ENCODE measurements at places on chromosomes 5 and 9.

DNA sequence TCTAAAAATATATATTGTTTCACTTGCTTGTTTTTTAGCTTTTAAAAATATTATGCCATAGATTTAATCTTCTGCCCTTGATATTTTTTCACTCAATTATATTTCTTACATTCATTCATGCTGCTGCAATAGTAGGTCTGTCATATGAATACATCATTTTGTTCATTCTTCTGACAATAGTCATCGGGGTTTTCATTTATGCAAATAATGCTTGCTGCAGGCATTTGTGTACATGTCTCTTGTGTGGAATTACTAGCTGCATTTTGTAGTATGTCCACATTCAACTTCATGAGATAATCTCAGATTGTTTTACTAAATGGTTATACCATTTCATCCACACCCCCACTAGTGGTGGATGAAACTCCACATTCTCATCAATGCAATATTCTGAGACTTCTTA lies 5.3 kb upstream of the PLPP1 start:
- peak overlapping the region; percentile 95 for H3K27ac ChIP-seq
- H3K27me3 ChIP-seq = no peaks in the 10 kb centered on the region
- DNase-seq = no peak
- no peak overlapping the region for H3K4me3 ChIP-seq

GRCh38 chr5:128121651-128122050 lies 38.1 kb downstream of the SLC12A2 start:
- no peaks in the 10 kb centered on the region for H3K4me1 ChIP-seq
- no peak for DNase-seq
- no peak overlapping the region for H3K4me3 ChIP-seq
- no peaks in the 10 kb centered on the region for H3K27me3 ChIP-seq

- no peak overlapping the region for H3K4me3 ChIP-seq
- H3K4me1 ChIP-seq = peaks cover 5% of the 10 kb centered on the region
- no peaks in the 10 kb centered on the region for H3K36me3 ChIP-seq
Observed at GRCh38 chr9:123401879-123402513, 46.0 kb downstream of the CRB2 start.

GRCh38 chr5:179904463-179905160 lies 3.1 kb downstream of the TBC1D9B start:
- no peaks in the 10 kb centered on the region for H3K27me3 ChIP-seq
- peaks cover 21% of the 10 kb centered on the region for H3K36me3 ChIP-seq
- no peak overlapping the region for H3K4me3 ChIP-seq
- no peak overlapping the region for H3K27ac ChIP-seq
- no peak for DNase-seq

DNA sequence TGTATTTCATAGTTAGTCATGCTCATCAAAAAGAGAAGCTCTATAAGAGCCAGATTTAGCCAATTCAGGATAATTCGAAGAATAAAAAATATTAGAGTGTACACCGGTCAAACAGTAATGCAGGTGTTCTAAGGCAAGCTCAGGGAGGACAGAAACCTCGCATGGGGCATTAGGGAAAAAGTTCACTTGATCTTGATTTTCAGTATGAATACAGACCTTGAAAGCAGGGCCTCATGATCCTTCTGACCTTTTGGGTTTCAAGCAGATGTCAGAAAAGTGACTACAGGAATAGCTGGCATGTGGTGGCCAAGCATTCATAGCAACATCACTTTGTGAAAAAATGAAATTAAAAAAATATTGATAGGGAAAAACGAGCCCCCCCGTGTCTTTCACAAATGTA lies 394.9 kb downstream of the KIF4B start:
- no peak overlapping the region for H3K27ac ChIP-seq
- no peaks in the 10 kb centered on the region for H3K27me3 ChIP-seq
- DNase-seq = no peak
- H3K36me3 ChIP-seq = no peaks in the 10 kb centered on the region

DNA sequence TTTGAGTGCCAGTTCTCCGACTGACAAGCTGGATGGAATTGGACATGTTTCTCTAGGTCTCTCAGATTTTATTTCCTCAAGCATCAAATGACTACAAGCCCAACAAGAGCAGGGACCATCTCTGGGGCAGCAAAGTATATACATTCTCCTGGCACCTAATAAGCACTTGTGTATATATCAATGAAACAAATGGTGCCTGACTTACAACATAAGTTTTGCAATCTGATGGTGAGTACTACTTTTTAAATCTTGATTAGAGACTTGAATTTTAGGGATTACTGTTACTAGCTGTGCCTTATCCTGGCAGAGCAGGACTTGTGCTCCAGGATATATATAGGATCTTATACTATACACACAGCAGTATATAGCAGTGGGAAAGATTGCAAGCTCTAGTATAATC lies 8.8 kb upstream of the ABLIM3 start:
- no peak overlapping the region for H3K27ac ChIP-seq
- H3K27me3 ChIP-seq = peaks cover 27% of the 10 kb centered on the region
- no peaks in the 10 kb centered on the region for H3K4me1 ChIP-seq
- H3K4me3 ChIP-seq = no peak overlapping the region

DNA sequence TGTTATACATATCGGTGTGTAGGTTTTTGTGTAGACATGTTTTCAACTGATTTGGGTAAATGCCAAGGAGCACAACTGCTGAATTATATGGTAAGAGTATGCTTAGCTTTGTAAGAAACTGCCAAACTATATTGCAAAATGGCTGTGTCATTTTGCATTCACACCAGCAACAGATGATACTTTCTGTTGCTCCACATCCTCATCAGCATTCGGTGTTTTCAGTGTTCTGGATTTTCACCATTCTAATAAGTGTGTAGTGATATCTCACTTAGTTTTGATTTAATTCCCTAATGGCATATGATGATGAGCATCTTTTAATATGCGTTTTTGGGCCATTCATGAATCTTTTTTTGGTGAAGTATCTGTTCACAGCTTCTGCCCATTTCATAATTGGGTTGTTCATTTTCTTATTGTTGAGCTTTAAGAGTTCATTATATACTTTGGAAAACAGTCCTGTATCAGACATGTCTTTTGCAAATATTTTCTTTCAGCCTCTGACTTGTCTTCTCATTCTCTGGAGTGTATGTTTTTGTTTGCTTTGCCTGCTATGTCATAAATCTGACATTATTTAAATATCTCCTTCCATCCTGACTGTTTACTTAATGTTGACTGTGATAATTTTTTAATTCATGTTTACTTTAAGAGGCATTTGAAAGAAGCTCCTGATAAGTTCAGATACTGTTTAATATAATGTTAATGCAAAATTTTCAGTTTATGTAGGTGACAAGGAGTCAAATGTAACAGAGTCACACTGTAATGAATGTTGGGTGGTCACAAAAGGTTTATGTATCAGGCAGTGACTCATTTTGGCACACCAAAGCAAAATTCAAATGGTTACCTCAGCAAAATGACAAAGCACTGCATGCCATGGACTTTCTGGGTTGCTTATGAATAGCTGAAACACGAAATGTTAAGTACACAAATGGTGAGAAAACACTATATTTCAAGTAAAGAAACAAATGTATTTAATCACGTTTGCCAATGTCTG lies 181.1 kb upstream of the DAB2 start:
- H3K27ac ChIP-seq = no peak overlapping the region
- H3K27me3 ChIP-seq = peaks cover 14% of the 10 kb centered on the region
- no peak for DNase-seq
- H3K4me1 ChIP-seq = no peaks in the 10 kb centered on the region
- no peak overlapping the region for H3K4me3 ChIP-seq
- H3K36me3 ChIP-seq = no peaks in the 10 kb centered on the region

DNA sequence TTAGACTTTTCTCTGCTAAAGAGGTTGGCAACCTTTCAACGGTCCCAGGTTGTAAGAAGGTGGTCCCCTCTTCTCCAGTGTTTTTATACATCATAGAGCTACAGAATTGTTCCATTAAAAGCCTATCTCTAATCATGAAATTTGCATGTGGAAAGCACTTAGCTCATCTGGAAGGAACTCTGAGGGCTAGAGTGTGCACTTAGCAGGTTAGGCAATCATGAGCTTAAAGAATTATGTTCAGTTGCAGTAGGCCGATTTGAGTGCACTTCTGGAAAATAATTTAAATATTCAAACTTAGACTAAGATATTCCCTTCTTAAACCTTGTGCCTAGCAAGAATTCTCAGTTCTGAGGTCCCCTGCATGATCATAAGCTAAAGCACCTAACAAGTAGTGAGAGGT lies 468.7 kb downstream of the SPATA31D1 start:
- H3K36me3 ChIP-seq = no peaks in the 10 kb centered on the region
- H3K4me3 ChIP-seq = no peak overlapping the region
- no peaks in the 10 kb centered on the region for H3K27me3 ChIP-seq
- no peak overlapping the region for H3K27ac ChIP-seq
- H3K4me1 ChIP-seq = no peaks in the 10 kb centered on the region

DNA sequence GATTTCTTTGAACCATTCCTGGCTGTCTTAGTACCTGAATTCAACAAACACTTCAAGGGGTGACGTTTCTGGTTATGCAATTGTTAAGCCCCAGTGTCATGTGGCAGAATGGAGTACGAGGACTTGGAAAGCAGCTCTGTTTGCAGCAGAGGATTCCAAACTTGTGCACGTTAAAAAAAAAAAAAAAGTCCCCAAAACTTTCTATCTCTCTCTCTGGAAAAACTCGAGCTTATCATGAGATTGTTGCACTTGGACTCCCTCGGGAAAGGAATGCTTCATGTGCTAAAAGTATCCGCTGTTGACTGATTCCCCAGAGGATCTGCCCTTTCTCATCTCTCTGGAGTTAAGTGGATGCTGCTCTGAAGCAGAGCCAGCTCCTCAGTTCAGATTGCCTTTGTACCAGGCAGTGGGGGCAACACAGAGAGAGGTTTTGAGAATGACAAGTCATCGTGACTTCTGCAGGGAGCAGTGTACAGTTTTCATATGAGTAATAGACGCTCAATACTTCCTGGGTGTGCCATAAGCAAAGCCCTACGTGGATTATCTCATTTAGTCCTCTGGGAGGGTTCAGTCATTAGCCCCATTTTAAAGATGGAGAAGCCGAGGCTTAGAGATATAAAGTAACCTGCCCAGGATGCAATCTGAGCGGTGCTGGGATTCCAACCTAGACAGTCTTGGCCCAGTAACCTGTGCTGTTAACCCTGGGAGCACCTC lies 28.1 kb downstream of the TMOD1 start:
- no peak overlapping the region for H3K4me3 ChIP-seq
- no peak for DNase-seq
- no peak overlapping the region for H3K27ac ChIP-seq
- no peaks in the 10 kb centered on the region for H3K4me1 ChIP-seq

- DNase-seq = no peak
- H3K27me3 ChIP-seq = no peaks in the 10 kb centered on the region
- H3K36me3 ChIP-seq = no peaks in the 10 kb centered on the region
- H3K4me3 ChIP-seq = no peak overlapping the region
- H3K27ac ChIP-seq = no peak overlapping the region
Observed at GRCh38 chr9:13688990-13689600, 409.6 kb upstream of the MPDZ start.

DNA sequence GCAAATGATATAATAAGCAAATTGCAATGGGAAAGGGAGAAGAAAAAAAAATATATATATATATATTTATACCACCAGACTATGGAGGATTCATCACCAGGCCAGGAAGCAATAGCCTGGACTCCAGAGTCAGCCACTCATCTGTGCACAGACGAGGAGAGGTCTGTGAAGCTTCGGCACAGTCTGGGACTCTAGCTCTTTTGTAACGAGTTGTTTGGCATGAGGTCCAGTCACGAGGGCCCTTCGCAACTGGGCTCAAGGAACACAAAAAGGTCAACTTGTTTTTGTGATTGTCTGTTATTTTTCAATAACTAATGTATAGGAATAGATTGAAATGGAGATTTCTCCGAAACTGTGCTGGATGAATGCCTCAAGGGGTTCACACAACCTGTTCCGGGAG lies 14.7 kb upstream of the FGF1 start:
- no peak for DNase-seq
- H3K4me3 ChIP-seq = no peak overlapping the region
- peaks cover 29% of the 10 kb centered on the region for H3K27me3 ChIP-seq
- no peaks in the 10 kb centered on the region for H3K4me1 ChIP-seq
- no peak overlapping the region for H3K27ac ChIP-seq
- no peaks in the 10 kb centered on the region for H3K36me3 ChIP-seq

- DNase-seq = no peak
- no peak overlapping the region for H3K27ac ChIP-seq
- no peaks in the 10 kb centered on the region for H3K4me1 ChIP-seq
- no peaks in the 10 kb centered on the region for H3K36me3 ChIP-seq
- H3K27me3 ChIP-seq = peaks cover 15% of the 10 kb centered on the region
- no peak overlapping the region for H3K4me3 ChIP-seq
Observed at GRCh38 chr5:133205204-133205603, 153.4 kb downstream of the HSPA4 start.

DNA sequence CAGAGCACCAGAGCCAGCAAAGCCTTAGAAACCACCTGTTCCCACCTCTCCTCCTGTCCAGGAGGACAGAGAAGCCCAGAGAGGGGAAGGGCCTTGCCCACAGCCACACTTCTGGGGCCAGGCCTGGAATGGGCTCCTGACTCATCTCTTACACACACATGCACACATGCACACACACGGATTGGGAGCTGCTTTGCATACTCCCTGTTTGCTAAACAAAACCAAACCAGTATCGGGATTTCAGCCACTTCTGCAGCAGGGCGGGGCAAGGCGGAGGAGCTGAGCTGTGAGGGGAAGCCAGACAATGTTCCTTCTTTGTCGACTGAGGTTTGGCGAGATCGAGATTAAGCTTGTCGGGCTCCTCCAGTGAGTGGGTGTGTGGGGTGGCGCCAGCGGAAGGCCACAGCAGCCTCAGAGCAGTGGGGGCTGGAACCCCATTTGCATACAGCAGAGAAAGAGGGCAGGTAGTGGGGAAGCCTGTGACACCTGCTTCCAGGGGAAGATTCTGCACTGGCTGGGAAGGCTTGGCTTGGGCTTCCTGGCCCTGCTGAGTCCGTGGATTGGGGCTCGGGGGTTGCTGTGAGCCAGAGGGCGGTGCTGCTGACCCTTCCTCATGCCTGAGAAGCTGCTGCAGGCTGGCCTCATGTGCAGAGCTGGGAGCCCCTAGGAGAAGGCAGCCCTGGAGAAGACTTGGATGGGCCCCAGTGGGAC lies 16.1 kb downstream of the GFI1B start:
- H3K27ac ChIP-seq = no peak overlapping the region
- no peak overlapping the region for H3K4me3 ChIP-seq
- peaks cover 18% of the 10 kb centered on the region for H3K27me3 ChIP-seq
- no peaks in the 10 kb centered on the region for H3K36me3 ChIP-seq

- no peak overlapping the region for H3K27ac ChIP-seq
- peaks cover 8% of the 10 kb centered on the region for H3K4me1 ChIP-seq
- H3K36me3 ChIP-seq = no peaks in the 10 kb centered on the region
- no peaks in the 10 kb centered on the region for H3K27me3 ChIP-seq
- no peak overlapping the region for H3K4me3 ChIP-seq
Observed at GRCh38 chr9:5593904-5594303, 35.0 kb upstream of the RIC1 start.

- H3K27me3 ChIP-seq = no peaks in the 10 kb centered on the region
- no peak overlapping the region for H3K4me3 ChIP-seq
- H3K36me3 ChIP-seq = no peaks in the 10 kb centered on the region
- peak; percentile 39 for DNase-seq
Observed at GRCh38 chr5:65480306-65480865, 1.3 kb downstream of the ADAMTS6 start.

- H3K4me3 ChIP-seq = no peak overlapping the region
- no peaks in the 10 kb centered on the region for H3K36me3 ChIP-seq
- DNase-seq = no peak
- H3K27ac ChIP-seq = no peak overlapping the region
- no peaks in the 10 kb centered on the region for H3K4me1 ChIP-seq
Observed at GRCh38 chr9:99607842-99608448, 213.7 kb upstream of the NR4A3 start.
